ENCODE measurements at places on chromosomes 3 and 15.

- no peak for DNase-seq
These were observed 42.8 kb upstream of the ROBO1 start for GRCh38 chr3:79810581-79810980.

- no peak for DNase-seq
These were observed 229.0 kb downstream of the ITPR1 start for GRCh38 chr3:4722103-4722502.

GRCh38 chr3:37973246-37974054, 17.1 kb upstream of the VILL start:
- no peak for DNase-seq

DNA sequence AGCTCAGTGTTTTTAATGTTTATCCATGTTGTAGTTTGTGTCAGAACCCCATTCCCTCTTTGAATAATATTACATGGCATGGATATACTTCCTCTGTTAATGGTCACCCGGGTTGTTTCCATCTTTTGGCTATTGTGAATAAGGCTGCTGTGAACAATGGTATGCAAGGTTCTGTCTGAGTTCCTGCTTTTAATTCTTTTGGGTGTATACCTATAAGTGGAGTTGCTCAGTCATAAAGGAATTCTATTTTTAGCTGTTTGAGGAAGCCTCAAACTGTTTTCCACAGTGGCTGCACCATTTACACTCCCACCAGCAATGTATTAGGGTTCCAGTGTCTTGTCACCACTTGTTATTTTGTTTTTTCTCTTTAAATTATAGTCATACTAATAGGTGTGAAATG, 99.6 kb downstream of the SLC25A26 start:
- no peak for DNase-seq

- DNase-seq: no peak
These were observed 76.6 kb downstream of the C3orf70 start for GRCh38 chr3:185076219-185076618.

- no peak for DNase-seq
These were observed 372.9 kb upstream of the LMCD1 start for GRCh38 chr3:8128686-8129085.

- DNase-seq: no peak
These were observed 16.6 kb downstream of the CCDC33 start for GRCh38 chr15:74252721-74253120.

DNA sequence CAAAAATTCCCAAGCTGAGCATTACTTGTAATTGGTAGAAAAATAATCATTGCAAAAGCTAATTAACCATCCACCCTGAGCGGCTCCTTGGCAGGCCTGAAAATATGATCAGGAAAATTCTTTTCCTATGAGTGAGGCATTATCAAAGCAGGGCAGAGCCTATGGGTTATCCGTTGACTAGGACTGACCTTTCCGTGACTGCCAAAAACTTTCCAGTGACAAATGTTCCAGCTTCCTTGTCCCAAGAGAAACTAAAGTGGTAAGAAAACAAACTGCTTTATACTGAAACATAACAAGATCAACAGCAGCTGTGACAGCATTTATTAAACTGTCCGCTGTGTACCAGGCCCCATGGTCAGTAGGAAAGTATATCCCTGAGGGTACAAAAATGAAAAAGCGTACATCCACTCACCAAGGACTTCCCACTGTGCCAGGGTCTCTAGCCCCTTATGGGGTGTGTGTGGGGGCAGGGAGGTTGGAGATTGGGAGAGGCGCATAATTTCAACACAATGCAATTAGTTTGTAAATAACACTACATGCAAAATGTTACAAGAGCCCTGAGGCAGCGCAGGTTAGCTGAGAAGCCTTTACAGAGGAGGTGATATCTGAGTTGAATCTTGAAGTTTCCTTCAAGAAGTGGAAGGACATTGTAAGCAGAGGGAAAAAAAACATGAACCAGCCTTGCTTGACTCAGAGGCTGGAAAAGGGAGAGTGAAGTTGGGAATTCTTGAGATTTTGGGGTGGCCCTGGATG, 8.5 kb downstream of the LIPC start:
- no peak for DNase-seq

Data from activated T-cell treated with anti-CD3 and anti-CD28 coated beads for 4 hours (primary cell).